ENCODE measurements at places on chromosomes 3 and 15. TPM values are rescaled to one million over a fixed set of nuclear protein-coding genes. Genes with fewer than 3 reads are reported as not detected.

RASGRF1 gene
- 0.56 TPM for polyA plus RNA-seq

RBP2 gene
- polyA plus RNA-seq: not detected

MOBP gene
- not detected for polyA plus RNA-seq

CFAP100 gene
- polyA plus RNA-seq: not detected

TMEM115 gene
- 38.9 TPM for polyA plus RNA-seq

FGF12 gene
- polyA plus RNA-seq: 0.10 TPM

ZBTB38 gene
- polyA plus RNA-seq: 5.0 TPM

GOLGA6L4 gene
- polyA plus RNA-seq: 0.66 TPM

FOXL2NB gene
- 0.12 TPM for polyA plus RNA-seq

SETD2 gene
- polyA plus RNA-seq: 6.7 TPM

ZNF80 gene
- not detected for polyA plus RNA-seq

LNP1 gene
- 0.87 TPM for polyA plus RNA-seq

A4GNT gene
- polyA plus RNA-seq: not detected

CMTM8 gene
- polyA plus RNA-seq: 3.2 TPM

GCSAM gene
- 0.85 TPM for polyA plus RNA-seq

CFAP92 gene
- 0.22 TPM for polyA plus RNA-seq
